ENCODE measurements at places on chromosomes 16 and 17. TPM values are rescaled to one million over a fixed set of nuclear protein-coding genes. Genes with fewer than 3 reads are reported as not detected.
A peak's percentile ranks its signal among the peaks of the same experiment; 100 is the strongest.

GRCh38 chr17:13576661-13577526 is 24.8 kb downstream of the HS3ST3A1 start:
- DNase-seq = no peak

CETP gene
- total RNA-seq = 0.26 TPM

CCL5 gene
- total RNA-seq = 0.56 TPM

DNA sequence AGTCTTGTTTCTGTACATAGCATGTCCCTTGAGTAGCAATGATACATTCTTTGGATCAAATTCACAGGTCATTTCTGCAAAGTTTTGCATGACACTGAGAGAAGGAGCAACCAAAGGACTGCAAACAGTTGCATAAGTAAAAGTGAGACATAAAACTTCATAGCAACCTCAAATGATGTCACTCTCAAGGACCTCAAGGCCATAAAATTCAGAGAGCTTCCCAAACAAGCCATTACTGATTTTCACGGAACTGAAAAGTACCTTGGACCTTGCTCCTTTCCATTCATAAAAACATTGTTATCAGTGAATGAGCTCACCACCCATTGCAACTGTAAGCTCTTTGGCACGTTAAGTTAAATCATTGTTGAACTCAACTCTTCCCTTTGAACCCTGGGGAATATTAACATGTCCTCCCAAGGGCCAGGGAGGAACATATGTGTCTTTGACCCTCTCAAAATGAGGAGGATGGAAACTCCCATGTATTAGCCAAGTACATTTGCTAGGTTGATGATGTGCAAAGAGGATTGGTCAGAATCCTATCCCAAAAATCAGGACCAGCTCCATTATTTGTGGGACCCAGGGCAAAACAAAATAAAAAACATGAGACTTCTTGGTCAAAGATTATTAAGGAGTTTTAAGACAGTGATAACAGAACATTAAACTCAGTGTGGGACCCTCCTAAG is 275.0 kb upstream of the DYNLRB2 start:
- DNase-seq = no peak

GRCh38 chr17:17448076-17448475 is 28.7 kb upstream of the MED9 start:
- no peak for DNase-seq

- DNase-seq = no peak
Observed at GRCh38 chr16:4176906-4177417, 60.7 kb upstream of the ADCY9 start.

GRCh38 chr17:39729280-39729851 is 966 bp downstream of the MIEN1 start:
- no peak for DNase-seq

GRCh38 chr16:49967012-49967559 is 57.9 kb upstream of the CNEP1R1 start:
- DNase-seq = no peak

DNA sequence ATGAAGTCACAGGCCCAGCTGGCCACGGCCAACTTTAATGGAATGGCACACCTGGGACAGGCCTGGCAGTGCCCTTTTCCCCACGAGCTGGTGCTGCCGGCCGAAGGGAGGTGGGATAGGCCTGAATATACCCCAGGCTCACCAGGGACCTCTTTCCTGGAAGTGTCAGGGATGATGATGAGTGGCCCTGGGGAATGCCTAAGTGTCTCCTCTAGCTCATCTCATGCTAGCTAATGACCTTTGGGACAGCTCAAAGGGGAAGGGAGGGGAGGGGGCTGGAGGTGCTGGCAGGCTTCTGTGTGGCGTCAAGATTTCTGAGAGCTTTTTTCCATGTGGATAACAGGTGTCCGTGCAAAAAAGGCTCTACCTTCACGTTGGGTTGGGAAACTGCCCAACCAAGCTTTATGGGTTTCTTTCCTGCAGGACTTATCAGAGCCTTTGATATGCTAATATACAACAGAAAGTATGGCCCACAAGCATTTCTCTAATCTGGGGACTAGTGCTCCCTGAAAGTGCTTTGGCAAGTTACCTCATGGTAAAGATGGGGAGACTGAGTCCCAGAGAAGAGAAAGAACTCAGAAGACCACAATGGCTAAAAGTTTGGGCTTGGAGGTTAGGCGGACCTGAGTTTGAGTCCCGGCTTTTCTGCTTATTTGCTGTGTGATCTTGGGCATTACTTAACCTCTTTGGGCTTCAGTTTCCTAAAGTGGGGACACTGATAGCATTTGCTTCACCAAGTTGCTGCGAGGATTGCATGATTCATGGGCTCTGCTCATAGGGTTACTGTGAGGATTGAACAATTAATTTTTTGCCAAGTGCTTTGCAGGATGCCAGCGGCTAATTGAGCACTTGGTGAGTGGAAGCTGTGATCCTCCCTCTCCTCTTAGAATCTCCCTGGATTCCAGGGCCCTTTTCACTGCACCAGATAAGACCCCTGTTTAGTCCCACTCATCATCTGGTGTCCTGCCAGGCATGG is 14.0 kb downstream of the ADGRG1 start:
- no peak for DNase-seq

PIMREG gene
- total RNA-seq = not detected

DNA sequence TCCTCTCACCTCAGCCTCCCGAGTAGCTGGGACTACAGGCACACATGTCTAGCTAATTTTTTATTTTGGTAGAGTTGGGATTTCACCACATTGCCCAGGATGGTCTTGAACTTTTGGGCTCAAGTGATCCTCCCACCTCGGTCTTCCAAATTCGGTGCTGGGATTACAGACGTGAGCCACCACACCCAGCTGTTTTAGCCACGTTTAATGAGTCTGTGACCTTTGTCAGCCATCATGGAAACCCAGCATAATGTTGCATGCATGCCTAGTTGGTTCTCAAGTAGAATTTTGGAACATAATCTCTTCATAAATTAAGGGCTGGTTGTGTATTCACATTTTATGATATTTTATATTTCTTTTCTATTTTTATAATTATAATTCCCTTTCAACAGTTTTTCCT is 42.0 kb downstream of the GOSR1 start:
- no peak for DNase-seq

DNA sequence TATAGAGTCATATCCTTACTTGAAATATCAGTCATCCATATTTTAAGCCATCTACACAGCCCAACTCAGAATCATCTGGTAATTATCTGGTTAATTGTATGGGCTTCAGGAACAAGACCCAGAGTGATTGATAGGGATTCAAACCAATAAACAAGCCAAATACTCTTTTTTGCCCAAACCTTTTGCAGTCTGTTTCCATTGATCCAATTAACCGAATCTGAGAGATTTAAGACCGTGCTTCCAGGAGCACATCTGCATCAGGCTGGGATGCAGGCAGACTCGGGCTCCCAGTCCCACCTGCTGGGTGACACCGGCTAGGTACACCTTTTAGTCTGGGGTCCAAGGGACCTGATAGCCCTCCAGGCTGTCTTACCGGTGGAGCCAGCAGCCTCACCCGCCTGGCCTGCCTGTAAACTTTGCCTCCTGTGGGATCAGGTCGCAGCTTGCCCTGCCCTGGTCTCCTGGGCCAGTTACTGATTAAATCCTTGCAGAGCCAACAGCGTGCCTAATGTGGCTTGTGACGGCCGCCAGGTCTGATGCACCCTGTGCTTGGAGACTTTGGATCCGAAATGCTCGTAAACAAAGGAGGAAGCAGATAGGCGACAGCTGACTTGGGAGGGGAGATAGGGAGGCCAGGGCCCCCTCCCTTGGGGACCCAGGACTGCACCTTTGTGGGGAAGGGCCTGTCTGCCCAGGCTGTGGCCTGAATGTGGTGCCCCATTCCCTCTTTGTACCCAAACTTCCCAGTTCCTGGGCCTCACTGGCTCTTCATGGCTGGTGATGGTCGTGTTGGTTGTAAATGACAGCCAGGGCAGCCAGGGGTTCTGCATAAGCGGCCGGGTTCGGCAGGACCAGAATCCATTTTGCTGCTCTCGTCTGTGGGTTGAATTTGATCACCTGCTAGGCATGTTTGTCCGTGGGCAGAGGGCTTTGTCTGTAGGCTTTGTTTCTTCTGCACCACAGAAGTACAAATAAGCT is 3.8 kb downstream of the CMIP start:
- peak; percentile 62 for DNase-seq

HOXB4 gene
- 0.93 TPM for total RNA-seq

GRCh38 chr17:47730681-47731080 is 2.4 kb upstream of the TBX21 start:
- DNase-seq = peak; percentile 26

JPH3 gene
- 0.14 TPM for total RNA-seq

DNAAF1 gene
- total RNA-seq = 0.42 TPM

RNF135 gene
- 9.7 TPM for total RNA-seq

HSD17B1 gene
- total RNA-seq = 1.3 TPM

QRICH2 gene
- 1.2 TPM for total RNA-seq

DNA sequence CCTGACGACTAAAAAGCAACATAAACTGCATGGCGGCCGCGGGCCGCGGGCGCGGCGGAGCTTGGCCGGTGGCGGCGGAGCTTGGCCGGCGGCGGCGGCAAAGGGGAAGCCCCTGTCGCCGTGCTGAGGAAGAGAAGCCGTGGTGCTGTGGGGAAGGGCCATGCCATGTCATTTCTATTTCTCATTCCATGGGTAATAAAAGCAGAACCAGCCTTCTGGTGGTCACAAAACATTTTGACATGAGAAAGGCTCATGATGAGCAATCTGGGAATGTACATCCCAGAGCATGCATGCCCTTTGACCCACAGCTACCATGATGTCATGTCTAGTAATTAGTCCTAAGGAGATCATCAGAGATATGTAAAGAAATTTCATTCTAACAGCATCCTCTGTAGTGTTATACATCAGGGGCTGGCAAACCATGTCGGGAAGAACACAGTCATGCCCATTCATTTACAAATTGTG is 23.9 kb upstream of the HEATR6 start:
- no peak for DNase-seq

DNA sequence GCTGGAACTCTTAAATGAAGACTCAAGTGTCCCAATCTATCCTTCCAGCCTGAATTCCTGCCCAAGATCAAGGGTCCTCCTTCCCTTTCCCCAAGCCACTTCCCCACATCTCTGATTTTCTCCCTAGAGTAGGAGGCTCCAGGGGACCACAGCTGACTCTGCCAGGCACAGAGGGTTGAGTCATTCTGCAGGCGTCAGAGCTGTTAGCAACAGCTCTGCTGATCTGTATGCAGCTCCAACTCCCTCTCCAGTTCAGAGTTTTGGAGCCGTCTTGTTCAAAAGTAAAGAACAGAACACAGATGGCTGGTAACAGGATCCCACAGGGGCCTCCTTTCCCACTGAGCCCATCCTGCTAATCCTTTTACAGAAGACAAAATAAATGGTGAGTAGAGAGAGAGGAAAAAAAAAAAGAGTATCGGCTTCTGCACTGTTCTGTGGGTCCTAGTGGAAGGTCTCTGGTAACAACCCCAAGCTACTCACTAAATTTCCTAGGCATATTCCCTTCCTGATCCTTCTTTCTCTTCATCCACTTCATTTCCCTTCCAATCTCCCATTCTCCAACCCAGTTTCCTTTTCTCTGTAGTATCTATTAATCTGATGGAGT is 13.4 kb upstream of the TAOK1 start:
- DNase-seq = no peak

DNA sequence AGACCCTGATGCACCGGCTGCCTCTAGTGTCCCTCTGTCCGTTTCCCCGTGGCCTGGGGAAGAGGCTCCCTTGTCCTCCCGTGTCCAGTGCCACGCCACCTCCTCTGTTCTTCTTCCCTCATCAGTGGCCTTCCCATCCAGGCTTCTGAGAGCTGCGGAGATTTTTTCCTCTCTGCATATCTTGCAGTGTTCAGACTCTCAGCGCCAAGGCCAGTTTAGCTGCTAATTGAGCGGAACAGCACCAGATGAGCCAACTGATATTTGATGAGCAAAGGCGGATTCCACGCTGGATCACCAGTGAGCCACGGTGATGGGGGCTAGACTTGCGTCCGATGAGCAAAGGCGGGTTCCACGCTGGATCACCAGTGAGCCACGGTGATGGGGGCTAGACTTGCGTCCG is 257.6 kb downstream of the FOXL1 start:
- DNase-seq = no peak

ZNF597 gene
- 0.83 TPM for total RNA-seq

GRCh38 chr17:8912084-8912981 is 44.9 kb upstream of the PIK3R6 start:
- no peak for DNase-seq

- peak; percentile 83 for DNase-seq
Observed at GRCh38 chr16:68069511-68070248, 15.5 kb upstream of the NFATC3 start.

MARCHF10 gene
- 0.23 TPM for total RNA-seq

DNA sequence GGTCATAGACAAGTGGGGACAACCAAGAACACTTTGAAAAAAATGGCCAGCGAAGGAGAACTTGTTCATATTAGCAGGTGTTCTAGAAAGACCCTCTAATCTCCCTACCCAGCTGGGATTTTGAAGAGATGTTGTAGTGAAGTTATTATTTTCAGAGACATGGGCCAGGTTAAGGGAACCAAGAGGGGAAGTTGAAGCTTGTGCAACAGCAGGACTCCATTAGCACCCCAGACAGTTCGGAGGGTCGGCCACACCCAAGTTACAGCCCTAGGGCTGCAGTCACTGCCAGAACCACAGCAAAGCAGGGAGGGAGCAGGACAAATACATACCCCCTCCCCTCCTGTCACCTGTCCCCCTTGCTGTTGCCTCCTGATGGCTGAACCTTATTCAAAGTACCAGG is 42.3 kb downstream of the WSB1 start:
- DNase-seq = no peak

GRCh38 chr17:59669944-59670343 is 37.3 kb downstream of the PTRH2 start:
- no peak for DNase-seq

GRCh38 chr17:79131274-79131635 is 56.6 kb downstream of the ENGASE start:
- no peak for DNase-seq

DNA sequence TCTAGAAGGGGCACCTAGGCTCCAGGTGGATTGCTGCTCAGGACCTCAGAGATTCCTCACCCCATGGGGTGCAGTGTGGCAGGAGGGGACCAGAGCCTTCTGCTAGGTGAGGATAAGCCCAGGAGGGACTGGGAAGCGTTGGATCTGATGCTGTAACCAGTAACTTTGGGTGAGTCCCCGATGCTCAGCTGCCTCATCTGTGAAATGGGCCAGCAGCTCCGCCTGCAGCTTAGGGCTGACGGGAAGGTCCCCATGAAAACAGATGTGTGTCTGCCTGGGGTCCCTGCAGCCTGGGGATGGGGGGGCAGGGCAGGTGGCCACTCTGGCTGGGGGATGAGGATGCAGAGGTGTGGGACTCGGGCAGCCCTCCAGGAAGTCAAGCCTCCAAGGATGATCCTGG is 2.7 kb upstream of the CASKIN1 start:
- DNase-seq = no peak
